AG09319 (cell line): ENCODE measurements at places on chromosomes 4 and X.

- DNase-seq: no peak
These were observed at the start of gene SHISA3 for GRCh38 chr4:42396752-42397634. Gene SHISA3, plus strand, starts transcription at chr4:42397488. Its CDS starts 569 bp downstream, at chr4:42398057.

DNA sequence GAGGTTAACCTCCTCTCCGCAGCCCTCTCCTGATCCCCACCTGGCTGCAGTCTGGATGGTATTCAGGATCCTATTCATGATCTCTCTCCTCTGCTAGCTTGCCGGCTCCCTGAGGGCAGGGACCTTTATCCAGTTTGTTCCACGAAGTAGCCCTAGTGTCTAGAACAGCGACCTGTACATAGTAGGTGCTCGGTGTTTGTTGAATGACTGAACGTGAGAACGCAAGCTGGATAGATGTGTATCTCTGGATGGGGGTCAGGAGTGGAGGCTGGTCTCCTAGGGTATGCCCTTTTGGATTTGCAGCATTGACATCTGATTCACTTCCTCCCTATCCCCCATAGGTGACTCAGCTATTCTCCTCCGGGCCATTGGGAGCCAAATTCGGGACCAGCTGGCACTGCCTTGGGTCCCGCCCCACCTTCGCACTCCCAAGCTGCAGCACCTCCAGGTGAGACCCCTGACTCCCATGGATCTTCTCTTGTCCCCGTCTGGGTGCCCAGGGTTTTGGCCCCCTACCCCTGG is 7.3 kb downstream of the CCDC22 start:
- no peak for DNase-seq

- DNase-seq: no peak
These were observed 3.4 kb downstream of the TENM3 start for GRCh38 chr4:182246401-182247205.

GRCh38 chr4:56438766-56439165 is 2.7 kb downstream of the PAICS start:
- no peak for DNase-seq

DNA sequence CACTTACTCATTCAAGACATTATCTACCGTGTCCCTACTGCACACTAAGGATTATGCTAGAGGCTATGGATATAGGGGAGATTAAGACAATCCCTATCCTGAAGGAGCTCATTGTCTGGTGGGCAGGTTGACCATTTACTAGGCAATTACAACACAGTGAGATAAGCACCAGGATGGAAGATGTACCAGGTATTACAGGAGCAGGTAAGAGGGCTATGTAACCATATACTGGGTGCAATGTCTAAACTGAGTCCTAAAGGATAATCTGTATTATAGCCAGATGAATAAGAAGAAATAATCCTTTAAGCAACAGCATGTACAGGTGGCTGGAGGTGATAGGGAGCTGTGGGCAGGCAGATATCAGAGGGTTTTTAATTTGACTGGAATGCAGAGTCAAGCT is 113.3 kb upstream of the TBC1D9 start:
- DNase-seq: no peak

GRCh38 chrX:2538031-2538757 is 37.4 kb upstream of the DHRSX start:
- no peak for DNase-seq

DNA sequence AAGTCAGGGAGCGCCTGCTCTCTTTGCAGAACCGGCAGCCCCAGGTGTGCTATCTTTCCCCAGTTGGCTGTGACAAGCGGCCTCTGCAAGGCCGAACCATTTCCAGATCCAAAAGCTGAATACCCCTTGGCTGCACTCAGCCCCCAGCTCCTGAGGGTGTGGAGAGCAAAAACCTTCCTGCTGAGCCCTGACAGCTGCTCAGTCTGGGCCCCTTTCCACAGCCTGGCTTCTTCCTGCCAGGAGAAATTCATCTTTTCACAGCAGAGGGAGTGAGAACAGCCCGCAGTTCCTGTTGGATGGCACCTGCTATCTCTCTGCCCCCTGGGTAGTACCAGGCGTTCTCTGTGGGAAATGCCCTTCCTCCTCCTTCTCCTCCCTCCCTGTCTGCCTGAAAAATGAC is 78.4 kb downstream of the DRD5 start:
- no peak for DNase-seq

DNA sequence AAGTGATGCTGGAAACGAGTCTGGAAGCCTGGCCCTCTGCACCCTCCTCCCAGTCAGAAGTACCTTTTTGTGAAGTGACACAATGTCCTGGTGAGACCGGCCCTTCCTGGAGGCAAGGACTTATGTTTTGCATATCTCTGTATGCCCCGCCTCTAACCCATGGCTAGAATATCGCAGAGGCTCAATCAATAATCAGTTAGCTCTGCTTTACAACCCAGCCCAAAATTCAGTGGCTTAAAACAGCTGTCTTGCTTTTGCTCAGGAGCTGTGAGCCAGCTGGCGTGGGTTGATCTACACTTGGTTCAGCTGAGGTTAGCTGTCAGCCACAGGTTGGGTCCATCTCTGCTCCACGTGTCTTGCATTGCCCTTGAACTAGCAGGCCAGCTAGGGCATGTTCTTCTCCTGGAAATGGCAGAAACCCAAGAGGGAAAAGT is 98.8 kb upstream of the METTL14 start:
- DNase-seq: no peak

GRCh38 chr4:122045533-122045932 is 93.7 kb upstream of the TRPC3 start:
- DNase-seq: peak; percentile 86

- DNase-seq: no peak
These were observed 176.2 kb upstream of the TACR3 start for GRCh38 chr4:103895876-103896465.

DNA sequence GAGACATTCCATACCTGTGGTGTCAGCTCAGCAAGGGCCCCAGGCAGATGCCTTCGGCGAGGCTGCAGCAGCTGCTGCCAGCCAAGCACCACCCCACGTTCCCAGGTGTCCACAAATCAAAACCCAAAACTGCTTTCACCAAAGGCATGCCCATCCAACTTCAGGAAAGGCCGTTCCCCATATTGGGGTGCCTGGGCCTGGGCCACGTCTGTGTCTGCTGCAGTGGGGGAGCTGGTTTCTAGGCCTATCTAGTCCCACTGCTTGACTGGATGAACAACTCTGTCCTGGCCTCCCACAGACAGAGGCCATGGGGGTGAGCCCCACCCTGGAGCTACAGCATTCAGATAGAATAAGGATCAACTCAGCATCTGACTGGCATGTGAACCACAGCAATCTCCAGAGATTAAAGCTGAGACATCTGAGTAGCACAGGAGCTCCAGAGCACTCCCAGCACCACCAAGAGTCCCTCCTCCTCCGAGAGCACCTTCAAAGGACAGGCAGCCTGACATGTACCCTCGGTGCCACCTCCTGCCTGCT is 37.0 kb downstream of the NAT8L start:
- DNase-seq: no peak

GRCh38 chr4:112978691-112979472 is 70.6 kb upstream of the ANK2 start:
- no peak for DNase-seq

- no peak for DNase-seq
These were observed 11.4 kb downstream of the WDFY3 start for GRCh38 chr4:84954982-84955567.

DNA sequence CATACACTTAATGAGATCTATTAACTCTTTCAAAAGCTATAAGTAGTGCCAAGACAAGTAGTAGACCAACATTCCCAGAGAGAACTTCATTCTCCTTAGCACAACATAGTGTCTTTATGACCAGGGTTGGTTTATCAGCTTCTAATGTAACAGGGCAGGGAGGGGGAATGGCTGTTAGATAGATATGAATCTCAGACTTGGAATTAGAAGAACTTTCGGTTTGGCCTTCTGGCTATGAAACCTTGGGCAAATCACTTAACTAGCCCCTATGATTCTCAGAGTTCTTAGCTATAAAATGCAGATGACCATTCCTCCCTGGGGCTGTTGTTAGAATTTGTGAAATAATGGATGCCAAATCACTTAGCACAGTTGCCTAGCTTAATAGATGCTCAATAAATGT is 132.2 kb downstream of the SLC10A7 start:
- DNase-seq: no peak

DNA sequence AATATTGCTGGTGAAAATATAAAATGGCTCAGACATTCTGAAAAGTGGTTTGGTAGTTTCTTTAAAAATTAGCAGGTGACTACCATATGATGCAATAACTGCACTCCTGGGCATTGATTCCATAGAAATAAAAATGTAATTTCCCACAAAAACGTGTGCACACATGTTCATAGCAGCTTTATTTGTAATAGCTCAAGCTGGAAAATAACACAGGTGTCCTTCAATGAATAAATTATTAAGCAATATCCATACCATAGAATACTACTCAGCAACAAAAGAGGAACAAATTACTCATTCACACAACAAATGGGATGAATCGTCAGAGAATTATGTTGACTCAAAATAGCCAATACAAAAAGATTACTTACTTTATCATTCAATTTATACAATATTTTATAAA is 893.7 kb upstream of the SLIT2 start:
- DNase-seq: no peak

GRCh38 chrX:124274438-124275181 is 57.9 kb upstream of the TEX13D start:
- DNase-seq: no peak

DNA sequence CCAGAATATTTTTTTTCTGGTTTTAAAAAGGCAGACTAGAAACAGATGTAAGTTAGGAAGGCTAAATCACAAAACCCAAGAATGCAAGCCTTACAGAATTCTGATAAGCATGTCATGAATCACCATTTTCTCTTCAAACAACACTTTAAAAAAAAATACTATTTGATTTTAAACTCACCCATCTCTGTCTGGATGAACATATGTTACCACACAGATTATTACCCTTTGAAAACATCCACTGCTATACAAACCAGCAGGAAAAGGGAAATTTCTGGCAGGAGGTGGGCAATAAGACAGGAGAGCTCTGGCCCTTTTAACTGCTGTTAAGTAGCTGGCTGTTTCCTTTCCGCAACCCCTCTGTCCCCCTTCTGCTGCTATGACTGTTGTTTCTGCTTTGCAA is 317.7 kb upstream of the NOCT start:
- no peak for DNase-seq

DNA sequence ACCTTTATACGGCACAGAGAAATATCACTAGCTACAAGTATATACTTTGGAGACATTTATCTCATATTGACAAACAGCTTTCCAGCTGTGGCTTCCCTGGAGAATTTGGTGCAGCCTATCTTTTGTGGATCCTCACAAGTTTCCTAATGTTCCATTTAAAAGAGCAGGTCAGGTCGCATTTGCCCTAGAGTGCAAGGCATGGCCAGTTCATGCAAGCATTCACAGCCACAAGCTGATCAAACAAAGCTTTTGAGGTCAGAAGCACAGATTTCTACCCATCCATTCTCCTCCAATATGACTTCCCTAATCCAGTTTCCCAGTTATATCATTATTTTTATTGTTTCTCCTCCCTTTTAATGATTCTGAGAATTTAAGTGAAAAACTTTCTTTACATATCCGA is 1008.4 kb upstream of the AGA start:
- no peak for DNase-seq

DNA sequence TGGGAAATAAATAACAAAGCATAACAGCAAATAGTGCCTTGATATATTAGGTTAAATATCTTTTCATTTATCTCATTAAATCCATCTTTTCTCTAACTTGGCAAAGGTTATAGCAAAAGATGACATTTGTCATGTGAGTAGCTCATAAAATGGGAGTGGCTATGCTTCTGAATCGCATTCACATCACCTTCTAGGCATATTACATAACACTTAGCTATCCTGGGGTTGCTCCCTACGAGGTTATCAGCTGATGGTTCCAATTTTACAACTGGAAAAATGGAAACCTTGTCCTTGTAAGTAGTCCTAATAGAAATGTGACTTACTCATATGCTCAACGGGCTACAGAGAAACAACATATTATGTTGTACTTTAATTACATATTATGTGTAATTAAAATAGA is 10.3 kb upstream of the CASP6 start:
- no peak for DNase-seq

DNA sequence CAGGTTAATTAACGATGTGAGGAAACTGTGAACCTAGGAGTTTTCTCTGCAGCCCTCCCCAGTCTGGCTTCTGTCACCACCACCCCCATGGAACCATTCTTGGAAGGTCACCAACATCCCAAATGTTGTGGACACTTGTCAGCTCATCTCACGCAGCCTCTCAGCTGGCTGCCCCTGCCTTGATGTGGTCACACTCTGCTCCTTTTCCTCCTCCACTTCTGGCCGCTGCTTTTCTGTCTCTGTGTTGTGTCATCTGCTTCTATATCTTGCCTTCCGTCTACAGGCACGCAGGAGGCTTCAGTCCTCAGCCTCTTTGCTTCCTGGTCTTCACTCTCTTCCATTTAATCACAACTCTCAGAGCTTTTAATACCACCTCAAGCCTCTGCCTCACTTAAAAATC is 371.5 kb upstream of the SLIT2 start:
- DNase-seq: no peak

DNA sequence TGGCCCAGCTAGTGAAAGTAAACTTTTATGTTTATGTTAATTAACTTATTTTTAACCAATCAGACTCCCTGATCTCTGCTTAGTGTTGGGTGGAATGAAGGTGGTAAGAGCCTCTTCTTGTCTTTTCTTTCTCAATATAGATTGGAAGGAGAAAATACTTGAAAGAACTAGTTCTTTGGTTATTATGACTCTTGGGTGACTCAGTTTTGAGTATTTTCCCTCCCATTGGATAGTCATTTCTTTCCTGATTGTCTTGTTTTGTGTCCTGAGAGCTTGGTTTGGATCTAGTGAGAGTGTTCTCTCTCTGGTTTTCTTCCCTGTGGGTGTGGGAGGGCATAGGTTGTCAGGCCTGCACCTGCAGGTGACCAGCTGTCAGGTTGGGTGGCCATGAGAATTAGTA is 172.0 kb upstream of the GLRA2 start:
- no peak for DNase-seq

DNA sequence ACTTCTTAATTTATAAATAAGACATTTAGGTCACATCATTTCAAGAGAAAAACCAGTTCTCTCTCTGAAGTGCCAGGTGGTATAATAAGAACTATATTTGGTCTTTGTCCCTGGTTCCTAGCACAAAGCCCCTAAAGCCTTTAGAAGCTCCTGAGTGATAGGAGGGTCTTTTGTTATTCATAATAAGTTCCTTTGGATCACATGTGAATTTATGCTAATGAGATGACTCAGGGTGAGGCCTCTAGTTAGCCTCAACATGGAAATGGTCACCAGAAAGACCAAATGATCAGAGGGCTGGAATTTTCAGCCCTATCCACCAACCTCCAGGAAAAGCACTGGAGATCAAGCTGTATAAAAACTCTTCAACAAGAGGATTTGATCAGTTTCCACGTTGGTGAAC is 68.1 kb upstream of the BLTP1 start:
- DNase-seq: no peak

DNA sequence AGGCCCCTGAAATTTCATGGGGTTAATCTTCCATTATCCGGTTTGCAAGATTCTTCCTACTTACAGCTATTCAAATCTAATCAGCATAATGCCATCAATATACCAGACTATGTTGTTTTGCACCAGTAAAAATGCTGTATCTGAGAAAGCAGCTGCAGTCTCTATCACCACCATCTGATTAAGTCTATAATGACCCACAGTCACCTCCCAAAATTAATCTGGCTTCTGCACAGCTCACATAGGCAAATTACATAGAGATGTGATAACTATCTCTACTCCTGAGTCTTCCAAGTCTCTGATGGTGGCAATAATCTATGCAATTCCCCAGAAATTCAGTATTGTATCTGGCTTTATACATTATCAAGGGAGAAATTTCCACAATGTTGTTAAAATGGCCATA is 113.2 kb downstream of the STPG2 start:
- no peak for DNase-seq

GRCh38 chr4:1086011-1086410 is 27.4 kb downstream of the RNF212 start:
- DNase-seq: no peak
